PC-9 (cell line): ENCODE measurements at places on chromosomes 16 and 17.

GRCh38 chr17:44522883-44523671 lies 19.9 kb upstream of the GPATCH8 start:
- DNase-seq, result peak; percentile 62

- DNase-seq, result peak; percentile 57
Measured at GRCh38 chr16:27762441-27762840, 212.5 kb downstream of the KATNIP start.

DNA sequence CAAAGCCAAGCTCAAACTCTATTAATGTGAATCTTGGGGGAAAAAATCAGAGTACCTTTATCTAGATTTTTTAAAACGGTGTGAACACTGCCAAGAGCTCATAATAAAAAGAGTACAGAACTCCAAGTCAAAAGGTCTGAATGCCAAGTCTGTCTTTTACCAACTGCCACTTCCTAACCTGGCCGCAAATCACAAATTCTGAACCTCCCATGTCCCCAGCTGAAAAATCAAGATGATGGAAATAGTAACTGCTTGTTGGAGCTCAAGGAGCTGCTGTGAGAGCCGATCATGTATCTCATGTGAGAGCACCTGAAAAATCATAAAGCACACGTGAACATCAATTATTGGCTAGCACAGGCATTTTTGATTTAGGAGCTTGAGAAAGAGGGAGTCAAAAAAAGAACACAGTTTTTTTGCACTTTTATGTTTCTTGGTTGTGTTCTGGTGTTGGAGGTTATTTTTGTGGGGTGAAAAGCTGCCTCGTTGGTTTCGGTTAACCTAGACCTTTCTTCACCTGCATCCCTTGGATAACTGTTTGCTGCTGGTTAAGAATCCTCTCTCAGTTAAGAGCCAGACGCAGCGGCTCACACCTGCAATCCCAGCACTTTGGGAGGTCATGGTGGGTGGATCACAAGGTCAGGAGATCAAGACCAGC lies 50.5 kb downstream of the GAS7 start:
- DNase-seq, result no peak

DNA sequence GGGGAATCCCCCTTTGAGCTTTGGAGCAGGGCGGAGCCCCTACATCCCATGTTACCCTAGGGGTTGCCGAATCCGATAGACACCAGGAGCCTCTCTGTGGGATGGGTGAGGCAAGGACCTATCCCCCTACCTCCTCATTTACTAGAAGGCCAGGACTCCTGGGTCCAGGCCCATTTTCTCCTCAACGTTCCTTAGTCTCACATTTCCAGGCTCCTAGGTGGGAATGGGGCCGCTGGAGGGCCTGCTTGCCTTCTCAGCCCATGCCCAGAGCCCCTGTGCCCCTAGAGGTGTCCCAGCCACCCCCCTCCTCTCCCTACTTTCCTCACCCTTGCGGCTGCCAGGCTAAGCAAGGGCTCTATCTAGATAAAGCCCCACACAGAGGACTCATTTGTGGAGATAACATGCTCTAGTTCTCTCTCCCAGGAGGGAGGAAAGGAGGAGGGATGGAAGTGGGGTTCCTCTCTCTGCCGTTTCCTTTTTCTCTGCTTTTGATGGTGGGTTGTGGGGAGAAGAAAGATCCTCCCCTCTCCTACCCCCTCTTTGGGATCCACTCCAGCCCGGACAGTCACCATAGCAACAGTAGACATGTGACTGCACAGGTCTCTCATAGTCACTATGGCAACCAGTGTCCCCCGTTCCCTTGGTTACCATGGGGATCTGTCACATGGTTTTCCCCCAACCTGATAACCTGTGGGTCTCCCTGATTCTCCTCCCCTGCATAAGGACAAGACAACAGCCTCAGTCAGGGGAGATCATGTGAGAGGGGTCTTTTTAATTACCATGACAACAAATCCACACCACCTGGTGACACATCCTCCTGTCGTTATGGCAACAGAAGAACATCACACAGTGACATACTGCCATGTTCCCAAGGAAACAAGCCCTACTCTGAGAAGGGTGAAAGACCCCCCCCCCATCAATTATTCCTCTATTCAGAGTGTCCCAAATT lies 5.2 kb downstream of the CACNA1G start:
- DNase-seq, result no peak

DNA sequence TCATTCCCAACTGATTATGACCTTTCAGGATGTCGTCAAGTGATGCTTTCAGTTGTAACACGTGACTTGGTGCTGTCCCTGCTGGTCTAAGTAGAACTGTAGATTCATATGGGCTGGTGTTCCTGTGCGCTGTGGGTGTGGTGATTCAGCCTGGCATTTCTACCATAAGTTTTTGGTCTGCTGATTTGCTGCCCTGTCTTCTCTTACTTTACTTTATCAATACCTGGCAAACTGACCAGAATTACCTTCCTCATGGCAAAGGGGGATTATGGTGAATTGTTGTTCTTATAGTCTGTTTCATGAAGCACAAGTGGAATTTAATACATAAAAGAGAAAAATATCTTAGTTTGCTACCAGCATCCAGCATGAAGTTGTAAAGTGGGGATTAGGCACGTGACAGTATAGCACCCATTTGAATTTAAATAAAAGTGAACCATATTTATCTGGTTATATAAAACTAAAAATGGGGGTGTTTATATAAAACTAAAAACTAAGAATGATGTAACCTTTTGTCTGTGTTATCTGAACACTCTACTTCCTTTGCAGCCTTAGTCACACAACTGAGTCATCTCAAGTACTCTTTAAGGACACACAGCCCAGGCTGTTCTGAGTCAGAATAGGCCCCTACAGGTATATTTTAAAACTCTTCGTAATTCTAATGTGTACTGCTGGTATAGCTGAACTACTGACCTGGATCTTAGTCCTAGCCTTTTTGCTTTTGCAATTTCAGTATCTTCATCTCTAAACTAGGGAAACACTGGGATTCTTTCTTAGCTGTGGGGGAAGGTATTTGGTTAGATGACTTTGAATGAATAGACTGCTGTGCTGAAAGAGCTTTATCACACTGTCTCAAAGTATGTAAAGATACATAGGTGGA lies 28.3 kb downstream of the TTC19 start:
- DNase-seq, result peak; percentile 88
